Activated B cell treated with CpG ODN at 0.5 μM for 24 hours (primary cell): ENCODE measurements at places on chromosomes 11 and 22.

- H3K4me3 ChIP-seq, result peak within 1 kb of the TSS; percentile 65
- H3K4me1 ChIP-seq, result peaks cover 17% of the 10 kb centered on the region
- no peak within 1 kb of the TSS for H3K27ac ChIP-seq
- no peaks in the 10 kb centered on the region for H3K36me3 ChIP-seq
- no peak for DNase-seq
- peaks cover 42% of the 10 kb centered on the region for H3K27me3 ChIP-seq
These were observed at the start of gene CDC42EP1 for GRCh38 chr22:37559901-37560607. Gene CDC42EP1 (plus strand): TSS chr22:37560480. CDS start chr22:37566350, 5,870 bp downstream.

GRCh38 chr11:119374632-119375336 is 6.7 kb downstream of the USP2 start:
- no peak overlapping the region for H3K27ac ChIP-seq
- no peaks in the 10 kb centered on the region for H3K36me3 ChIP-seq
- peaks cover 12% of the 10 kb centered on the region for H3K27me3 ChIP-seq
- no peak overlapping the region for H3K4me3 ChIP-seq

- DNase-seq, result peak; percentile 59
- peaks cover 67% of the 10 kb centered on the region for H3K4me1 ChIP-seq
- H3K36me3 ChIP-seq, result no peaks in the 10 kb centered on the region
- peak overlapping the region; percentile 50 for H3K27ac ChIP-seq
- peaks cover 2% of the 10 kb centered on the region for H3K27me3 ChIP-seq
These were observed 2.3 kb downstream of the ACY3 start for GRCh38 chr11:67648140-67648795.

DNA sequence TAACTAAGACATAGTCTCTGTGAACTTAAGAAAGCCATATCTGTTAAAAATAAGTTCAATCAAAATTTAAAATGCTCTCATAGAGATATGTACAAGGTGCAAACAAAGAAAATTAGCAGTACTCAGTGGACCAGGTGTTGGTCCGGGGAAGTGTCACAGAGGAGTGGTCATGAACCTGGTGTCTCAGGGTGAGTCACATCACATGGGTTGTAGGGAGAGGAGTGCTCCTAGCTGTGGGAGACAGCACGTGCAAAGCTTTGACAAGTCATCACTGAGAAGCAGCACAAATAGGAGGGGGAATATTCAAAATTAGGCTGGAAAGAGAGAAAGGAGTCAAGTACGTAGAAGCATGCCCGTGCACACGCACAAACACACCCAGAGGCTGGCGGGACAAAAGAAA is 438.1 kb downstream of the NTM start:
- no peak overlapping the region for H3K4me3 ChIP-seq
- no peaks in the 10 kb centered on the region for H3K36me3 ChIP-seq
- H3K27ac ChIP-seq, result no peak overlapping the region
- H3K4me1 ChIP-seq, result no peaks in the 10 kb centered on the region
- no peak for DNase-seq

DNA sequence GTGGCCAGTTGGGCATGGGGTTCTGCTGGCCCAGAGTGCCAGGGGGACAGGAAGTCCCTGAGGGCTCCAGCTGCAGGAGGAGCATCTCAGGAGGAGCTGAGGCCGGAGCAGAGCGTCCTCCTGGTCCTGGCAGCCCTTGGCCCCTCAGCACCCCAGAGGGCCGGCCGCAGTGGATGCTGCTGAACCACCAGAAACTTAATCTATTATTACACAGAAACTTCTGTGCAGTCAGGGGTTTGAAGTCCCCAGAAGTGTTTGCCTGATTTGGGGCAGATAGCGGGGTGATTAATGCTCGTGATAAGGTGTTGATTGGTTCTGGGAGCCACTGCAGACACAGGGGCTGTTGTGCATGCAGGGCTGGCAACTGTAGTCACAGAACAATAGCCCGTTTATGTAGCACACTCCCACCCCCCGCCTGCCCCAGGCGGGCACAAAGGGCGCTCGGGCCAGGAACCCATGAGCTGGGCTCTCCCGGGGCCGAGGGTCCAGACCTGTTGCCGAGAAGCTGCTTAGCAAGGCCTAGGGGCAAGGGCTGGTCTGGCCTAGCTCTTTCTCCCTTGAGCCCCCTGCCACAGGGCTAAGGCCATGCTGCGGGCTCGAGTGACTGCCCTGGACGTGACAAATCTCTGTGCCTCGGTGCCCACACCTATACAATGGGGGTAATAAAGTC is 29.0 kb upstream of the KCNQ1OT1 start:
- H3K27me3 ChIP-seq, result no peaks in the 10 kb centered on the region
- DNase-seq, result no peak
- H3K36me3 ChIP-seq, result peaks cover 2% of the 10 kb centered on the region
- H3K4me3 ChIP-seq, result no peak overlapping the region
- H3K4me1 ChIP-seq, result no peaks in the 10 kb centered on the region

DNA sequence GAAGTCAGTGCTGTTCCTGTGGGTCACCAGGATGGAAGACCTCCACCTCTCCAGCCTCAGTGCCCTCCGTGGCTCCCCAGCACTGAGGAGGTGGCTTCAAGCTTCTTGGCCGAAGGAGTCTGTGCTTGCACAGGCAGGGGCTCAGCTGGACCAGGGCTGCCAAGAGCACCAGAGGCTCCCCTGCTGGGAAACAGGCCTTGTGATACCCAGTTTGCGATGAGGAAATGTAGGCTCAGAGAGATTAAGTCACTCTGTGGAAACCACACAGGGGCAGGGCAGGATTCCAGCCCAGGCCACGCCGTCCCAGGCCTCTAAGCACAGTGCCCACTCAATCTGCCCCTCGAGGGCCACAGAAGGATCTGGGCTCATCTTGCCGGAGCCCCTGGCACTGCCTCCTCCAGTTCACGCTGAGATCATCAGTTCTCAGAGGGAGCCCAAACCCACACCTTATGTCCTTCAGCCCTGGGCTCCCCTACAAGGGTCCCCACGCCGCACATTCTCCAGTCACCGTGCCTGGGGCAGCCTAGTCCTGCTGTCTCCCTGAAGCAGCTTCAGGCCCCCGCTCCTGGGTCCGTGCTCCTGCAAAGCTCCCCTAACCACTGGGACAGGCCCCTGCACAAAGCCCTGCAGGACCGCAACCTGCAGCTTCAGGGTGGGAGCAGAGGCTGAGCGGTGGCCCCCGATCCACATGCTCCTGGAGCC is 21.6 kb downstream of the ANO1 start:
- no peaks in the 10 kb centered on the region for H3K36me3 ChIP-seq
- H3K27me3 ChIP-seq, result peaks cover 7% of the 10 kb centered on the region
- DNase-seq, result no peak
- H3K4me1 ChIP-seq, result no peaks in the 10 kb centered on the region
- H3K4me3 ChIP-seq, result no peak overlapping the region
